Stimulated activated CD8-positive, alpha-beta memory T cell treated with anti-CD3 and anti-CD28 coated beads, Interleukin-7, amount 100 ng/mL, for 1 hour (primary cell): ENCODE measurements at places on chromosomes 5 and 9.

- no peak for DNase-seq
Observed at GRCh38 chr5:658103-658502, 35.0 kb downstream of the TPPP start.

DNA sequence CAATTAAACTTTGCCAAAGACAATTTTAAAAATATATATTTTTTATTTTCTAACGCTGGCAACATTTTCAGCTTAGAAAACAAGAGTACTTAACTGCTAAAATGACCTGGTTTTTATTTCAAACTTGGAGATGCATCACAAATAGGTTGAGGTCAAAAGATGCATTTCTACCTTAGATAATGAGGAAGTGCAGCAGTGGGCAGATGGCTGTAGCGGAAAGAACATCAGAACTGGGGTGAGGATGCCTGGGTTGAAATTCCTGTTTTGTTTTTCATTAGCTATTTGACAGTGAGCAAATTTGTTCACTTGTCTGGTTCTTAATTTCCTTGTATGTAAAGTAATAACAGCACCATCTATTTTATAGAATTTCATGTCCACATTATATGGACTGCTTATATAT lies 524.8 kb upstream of the KLF4 start:
- no peak for DNase-seq

DNA sequence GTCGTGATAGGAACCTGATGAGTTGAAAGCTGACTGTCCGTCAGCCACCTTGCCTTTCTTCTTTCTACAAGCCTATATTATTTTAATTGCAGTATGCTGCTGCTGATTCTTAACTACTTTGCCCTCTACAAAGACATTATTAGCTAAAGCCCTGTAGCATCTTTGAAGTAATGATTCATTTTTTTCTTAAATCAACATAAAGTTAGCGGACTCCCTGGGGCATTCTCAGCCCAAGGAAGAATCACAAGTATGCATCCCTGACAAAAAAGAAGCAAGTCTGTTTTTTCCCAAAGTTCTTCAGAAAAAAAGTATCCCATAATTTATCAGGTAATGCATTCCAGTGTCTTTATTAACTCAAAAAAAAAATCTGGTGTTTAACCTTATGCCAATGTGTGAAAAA lies 69.5 kb upstream of the TAS2R1 start:
- DNase-seq: no peak

GRCh38 chr5:156137071-156137869 lies 189.7 kb upstream of the SGCD start:
- no peak for DNase-seq

GRCh38 chr5:2634399-2635176 lies 116.9 kb downstream of the IRX2 start:
- DNase-seq: no peak

DNA sequence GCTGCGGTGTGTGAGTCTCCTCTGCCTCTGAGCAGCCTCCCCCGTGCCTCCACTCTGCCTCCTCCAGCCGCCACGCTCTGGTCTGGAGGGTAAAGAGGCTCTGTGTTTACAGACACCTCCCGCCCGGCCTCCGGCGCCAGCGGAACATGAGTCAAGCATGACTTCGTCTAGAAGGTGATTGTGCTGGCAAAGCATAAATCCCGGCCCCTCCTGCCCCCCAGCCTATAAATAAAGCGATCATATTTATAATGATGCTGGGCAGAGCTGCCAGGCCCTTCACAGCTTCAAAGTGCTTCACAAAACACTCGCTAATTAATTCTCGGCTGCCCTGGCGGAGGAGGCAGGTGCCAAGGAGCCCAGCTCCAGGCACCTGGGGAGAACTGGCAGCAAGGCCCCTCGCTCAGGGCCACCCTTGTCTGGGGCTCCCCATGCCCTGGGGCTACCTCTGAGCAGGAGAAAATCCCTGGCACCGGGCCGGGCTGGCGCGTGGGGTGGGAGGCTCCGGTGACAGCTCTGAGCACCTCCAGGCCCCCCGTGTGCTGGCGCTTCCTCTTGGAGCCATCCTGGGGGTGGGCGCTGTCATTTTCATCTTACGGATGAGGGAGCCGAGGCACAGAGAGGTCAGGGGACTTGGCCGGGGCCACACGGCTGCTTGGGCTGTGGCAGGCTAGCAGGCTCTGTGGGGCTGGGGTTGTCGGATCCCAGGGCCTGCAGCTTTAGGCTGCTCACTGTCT lies 87.8 kb downstream of the RXRA start:
- no peak for DNase-seq

GRCh38 chr5:149414405-149415065 lies 35.4 kb upstream of the IL17B start:
- no peak for DNase-seq

GRCh38 chr9:720239-720881 lies 121.1 kb upstream of the DMRT1 start:
- DNase-seq: no peak

DNA sequence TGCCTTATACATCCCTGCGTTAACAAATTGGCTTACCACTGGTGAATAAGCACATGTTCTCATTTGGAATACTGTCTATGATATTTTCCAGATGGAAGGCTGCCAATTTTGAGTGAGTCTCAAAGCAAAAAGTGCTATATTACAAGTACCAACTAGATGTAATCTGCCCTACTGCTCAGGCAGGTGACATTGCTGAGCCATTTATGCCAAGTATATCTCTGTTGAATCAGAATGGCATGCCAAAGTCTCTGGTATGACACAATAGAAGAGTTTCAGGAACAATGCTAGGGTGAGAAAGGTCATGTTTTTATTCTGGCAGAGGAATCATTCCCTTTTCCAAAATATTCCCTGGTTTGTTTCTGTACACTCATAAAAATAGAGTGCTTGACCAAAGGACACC lies 356.5 kb downstream of the CDH9 start:
- DNase-seq: no peak

DNA sequence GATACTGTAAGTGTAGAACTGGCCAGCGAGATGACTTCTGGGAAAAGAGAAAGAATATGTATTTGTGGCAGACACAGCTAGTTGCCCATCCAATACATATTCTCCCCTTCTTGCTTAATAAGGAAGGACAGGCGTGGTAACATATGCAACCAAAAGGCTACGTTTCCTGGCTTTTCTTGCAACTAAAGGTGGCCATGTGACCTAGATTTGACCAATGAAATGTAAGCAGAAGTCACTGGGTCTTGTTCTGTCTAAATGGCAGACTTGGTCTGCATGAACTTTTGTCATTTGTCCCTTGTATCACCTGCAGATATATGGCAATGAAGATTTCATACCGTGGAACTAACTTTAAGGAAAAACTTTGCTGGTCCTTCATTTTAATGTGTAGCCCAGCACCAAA lies 183.8 kb downstream of the CDH12 start:
- no peak for DNase-seq

GRCh38 chr5:133129289-133129688 lies 77.5 kb downstream of the HSPA4 start:
- DNase-seq: no peak

- DNase-seq: no peak
Observed at GRCh38 chr5:124658867-124659557, 87.4 kb downstream of the ZNF608 start.

DNA sequence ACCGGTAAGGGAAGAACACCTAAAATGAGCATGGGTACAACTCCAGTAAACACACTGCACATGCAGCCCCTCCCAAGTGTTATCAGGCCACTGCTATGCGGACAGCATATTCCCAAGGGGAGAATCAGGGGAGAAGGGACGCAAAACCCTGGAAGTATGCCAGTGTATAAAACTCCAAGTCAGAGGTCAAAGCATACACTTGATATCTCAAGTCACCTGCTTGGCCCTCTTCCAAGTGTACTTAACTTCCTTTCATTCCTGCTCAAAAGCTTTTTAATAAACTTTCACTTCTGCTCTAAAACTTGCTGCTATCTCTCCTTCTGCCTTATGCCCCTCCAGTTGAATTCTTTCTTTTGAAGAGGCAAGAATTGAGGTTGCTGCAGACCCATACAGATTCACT lies 408.1 kb downstream of the HTR1A start:
- DNase-seq: no peak

DNA sequence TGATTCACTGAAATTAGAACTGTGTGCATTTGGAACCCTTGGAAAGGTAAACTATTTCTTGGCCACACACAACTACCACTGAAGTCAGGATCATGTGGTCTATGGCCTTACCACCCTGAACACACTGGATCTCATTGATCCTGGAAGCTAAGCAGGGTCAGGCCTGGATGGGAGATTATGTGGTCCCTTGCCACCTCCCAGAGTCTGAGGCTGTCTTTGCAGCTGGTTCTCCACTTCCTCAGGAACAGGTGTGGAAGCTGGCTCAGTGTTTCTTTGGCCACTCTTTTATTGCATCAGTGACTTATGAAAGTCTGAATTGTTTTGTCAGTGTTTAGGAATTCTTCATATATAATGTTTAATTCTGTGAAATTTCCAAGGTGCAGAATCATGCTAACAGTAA lies 89.2 kb downstream of the TEK start:
- no peak for DNase-seq

GRCh38 chr9:136058084-136058483 lies 37.0 kb downstream of the NACC2 start:
- no peak for DNase-seq

DNA sequence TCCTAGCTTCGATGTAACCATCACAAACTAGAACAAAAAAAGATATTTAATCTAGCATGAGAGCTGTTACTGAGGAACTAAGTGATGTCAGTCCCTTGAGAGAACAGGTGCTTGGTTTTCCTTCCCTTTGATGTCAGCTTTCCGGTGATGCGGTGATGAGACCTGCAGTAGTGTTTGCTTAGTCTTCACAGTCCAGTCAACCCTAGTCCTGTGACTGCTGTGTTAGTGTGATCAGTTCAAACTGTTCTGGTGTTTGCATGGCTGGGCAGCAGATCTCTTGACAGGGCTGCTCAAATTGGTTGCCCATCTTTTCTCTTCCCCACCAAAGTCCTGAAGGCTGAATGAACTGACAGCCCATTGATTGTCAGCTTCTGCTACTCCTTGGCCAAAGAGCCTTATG lies 608.6 kb upstream of the DAB2 start:
- DNase-seq: no peak

DNA sequence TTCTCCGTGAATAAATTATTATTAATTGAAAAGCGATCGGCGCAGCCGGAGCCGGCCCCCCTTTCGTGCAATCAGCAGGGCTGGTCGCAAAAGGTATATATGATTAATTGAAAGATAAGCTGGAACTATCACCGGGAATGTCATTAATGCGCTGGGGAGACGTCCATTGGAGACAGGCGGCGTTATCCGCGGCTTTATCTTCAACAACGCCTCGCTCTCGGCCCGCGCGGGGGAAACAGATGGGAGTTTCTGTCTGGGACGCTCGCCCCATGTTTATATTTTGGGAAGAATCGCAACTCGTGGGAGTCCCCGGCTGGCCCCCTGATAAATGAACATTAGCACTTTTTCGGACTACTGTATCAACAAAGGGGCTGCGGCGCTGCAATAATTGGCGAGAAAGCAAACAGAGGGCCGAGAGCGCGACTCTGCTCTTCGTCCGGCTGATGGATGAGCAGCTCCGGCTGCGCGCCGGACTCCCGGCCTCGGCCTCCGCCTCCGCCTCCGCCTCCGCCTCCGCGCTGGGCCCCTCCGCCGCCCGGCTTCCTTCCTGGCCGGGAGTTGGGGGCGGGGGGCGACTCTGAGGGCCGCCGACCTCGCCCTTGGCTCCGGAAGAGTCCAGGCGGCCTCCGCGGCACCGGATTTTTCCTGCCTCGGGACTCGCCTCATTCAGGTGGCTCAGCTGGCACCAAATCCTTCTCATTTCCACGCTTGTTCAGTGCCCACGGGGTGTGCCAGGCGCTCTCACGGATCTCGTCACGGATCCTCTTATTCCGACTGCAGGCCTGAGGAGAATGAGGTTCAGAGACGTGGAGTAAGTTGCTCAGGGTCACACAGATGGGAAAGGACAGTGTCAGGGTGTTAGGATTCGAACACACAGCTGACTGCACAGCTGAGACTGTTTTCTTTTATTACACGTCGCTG lies 3.6 kb upstream of the NKX2-5 start:
- no peak for DNase-seq

GRCh38 chr5:96324708-96325107 lies 108.3 kb downstream of the PCSK1 start:
- no peak for DNase-seq

- no peak for DNase-seq
Observed at GRCh38 chr5:132751971-132752580, 4.8 kb downstream of the CCNI2 start.

- no peak for DNase-seq
Observed at GRCh38 chr5:10680876-10681481, 80.1 kb downstream of the DAP start.

GRCh38 chr9:89542401-89543021 lies 44.6 kb upstream of the SEMA4D start:
- DNase-seq: no peak

DNA sequence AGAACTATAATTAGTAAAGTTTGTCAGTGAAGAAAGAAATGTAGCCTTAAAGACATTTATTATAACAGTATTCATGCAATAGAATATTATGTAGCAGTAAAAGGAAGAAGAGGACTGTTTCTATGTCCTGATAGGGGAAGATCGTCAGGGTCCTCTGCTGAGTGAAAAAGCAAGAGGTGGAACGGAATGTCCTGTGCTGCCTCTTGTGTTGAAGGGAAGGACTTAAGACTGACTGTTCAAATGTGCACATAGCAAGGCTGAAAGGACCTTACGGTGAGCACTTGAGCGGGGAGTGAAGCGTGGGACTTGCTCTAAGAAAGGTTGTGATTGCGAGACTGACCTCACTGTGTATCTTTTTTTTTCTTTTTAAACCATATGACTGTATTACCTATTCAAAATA lies 63.2 kb downstream of the SNX24 start:
- no peak for DNase-seq

DNA sequence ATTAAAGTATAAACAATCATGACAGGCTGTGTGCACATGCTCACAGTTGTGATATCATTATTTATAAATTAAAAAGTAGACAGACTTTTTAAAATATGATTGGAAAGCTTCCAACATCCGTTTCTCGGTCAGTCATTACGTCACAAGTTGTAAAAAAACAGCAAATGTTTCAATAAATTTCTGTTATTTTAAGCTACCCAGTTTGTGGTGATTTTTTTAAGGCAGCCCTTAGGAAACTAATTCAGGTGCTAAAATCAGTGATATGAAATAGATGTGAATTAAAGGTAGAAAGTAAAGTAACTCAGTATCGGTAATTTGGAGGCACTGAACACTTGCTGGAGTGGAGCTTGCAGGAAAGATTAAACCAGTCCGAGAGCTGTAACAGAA lies 1.2 kb downstream of the CCNH start:
- DNase-seq: no peak

- DNase-seq: no peak
Observed at GRCh38 chr9:88966894-88967676, 24.2 kb upstream of the S1PR3 start.

- DNase-seq: no peak
Observed at GRCh38 chr5:31743678-31744077, 104.7 kb downstream of the PDZD2 start.

GRCh38 chr9:68530618-68531017 lies 10.1 kb downstream of the TMEM252 start:
- DNase-seq: no peak

GRCh38 chr9:129258823-129259301 lies 80.8 kb upstream of the IER5L start:
- no peak for DNase-seq
